ENCODE measurements at places on chromosomes 11 and 22. TPM values are rescaled to one million over a fixed set of nuclear protein-coding genes. Genes with fewer than 3 reads are reported as not detected.

The MUC6 gene
- not detected for total RNA-seq

The PRAME gene
- not detected for total RNA-seq

The DNAJB7 gene
- total RNA-seq = not detected

The ANKK1 gene
- not detected for total RNA-seq

The CASP4 gene
- 149 TPM for total RNA-seq

The CATSPERZ gene
- total RNA-seq = not detected

The ACRV1 gene
- not detected for total RNA-seq

The MN1 gene
- 1.2 TPM for total RNA-seq
